ENCODE measurements at places on chromosomes 7 and 10.
A peak's percentile ranks its signal among the peaks of the same experiment; 100 is the strongest.

DNA sequence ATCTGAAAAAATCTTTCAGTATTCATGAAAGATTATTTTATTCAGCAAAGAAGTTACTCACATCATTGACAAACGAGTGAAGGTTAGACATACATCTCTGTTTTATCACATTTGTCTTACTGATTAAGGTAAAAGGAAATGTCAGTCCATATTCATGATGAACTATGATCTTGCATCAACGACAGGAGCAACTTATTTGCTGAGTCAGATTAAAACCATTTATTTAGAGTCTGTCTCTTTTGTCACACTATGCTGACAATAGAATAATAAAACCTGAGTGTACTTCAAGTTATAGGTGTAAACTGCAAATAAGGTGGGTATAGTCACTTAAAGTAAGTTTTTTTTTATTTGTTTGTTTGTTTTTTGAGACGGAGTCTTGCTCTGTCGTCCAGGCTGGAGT lies 216.5 kb upstream of the SEMA3C start:
- DNase-seq = no peak

- no peak for DNase-seq
Measured at GRCh38 chr7:150663802-150664494, 21.6 kb upstream of the GIMAP2 start.

DNA sequence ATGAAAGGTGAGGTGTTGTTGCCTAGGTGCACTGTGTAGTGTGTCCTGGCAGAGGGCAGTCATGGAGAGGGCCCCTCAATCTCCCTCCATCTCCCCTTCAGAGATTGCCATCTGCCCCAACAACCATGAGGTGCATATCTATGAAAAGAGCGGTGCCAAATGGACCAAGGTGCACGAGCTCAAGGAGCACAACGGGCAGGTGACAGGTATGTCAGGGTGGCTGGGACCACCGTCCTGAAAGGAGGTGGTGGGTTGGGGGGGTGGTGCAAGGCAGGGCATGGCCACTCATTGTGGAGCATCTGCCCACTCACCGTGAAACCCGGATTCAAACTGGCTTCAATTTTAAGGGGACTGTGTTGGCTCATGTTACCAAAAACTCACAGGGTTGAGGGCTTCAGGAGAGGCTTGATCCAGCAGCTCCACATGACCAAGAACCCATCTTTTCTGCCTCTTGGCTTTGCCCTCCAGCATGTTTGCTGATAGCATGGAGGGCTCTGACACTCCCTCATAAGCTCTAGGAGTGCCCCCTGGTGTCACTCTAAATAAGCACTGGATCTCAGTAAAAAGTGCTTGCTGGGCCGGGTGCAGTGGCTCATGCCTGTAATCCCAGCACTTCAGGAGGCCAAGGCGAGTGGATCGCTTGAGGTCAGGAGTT lies 12.2 kb downstream of the ARPC1B start:
- DNase-seq = peak; percentile 22

DNA sequence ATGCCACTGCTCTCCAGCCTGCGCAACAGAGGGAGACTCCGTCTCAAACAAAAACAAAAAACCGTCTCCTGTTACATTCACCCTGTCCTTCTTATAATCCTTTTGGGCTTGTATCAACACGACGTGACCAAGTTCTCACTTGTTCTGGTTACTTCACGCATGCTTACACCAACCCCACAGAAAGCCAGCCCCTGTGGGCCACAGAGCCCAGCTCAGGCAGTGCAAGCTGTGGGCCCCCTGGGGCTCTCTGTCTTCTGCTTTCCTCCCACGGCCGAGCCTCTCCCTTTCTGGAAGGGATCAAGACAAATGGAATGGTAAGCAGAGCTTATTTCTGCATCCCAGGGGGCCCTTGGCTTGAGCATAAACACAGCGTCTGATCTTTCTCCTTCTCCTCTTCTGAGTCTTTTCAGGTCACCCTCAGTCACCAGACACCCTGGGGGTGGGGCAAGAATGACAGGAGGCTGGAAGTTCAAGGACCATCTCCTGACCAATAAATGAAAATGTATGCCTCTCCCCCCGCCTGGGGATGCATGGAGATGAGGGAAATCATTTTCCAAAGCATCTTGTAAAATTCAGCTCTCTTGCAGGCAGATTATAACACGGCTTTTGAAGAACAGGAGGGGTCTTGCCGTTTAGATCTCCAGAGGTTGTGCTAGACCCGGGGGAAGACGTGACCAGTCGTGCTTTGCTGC lies 19.0 kb upstream of the TRIM56 start:
- DNase-seq = peak; percentile 52

DNA sequence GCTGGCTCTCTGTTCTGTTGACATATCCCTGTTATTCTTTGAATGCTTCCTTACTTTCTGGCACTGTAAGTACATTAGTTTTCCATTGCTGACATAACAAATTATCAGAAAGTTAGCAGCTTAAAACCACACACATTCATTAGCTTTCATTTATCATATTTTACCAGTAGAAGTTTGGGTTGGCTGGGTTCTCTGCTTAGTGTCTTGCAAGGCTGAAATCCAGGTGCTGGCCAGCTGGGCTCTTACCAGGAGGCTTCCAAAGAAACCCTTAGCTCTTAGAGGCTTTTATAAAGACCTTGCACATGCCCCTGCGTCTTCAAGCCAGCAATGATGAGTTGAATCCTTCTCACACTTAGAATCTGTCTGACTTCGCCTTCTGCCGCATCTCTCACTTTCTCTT lies 160.6 kb downstream of the MLLT10 start:
- DNase-seq = no peak

GRCh38 chr7:127844165-127844564 lies 187.1 kb downstream of the LRRC4 start:
- no peak for DNase-seq

- DNase-seq = no peak
Measured at GRCh38 chr10:30134171-30134945, 75.0 kb upstream of the JCAD start.

Measured in adipocyte (in vitro differentiated cells).